ENCODE measurements at places on chromosomes 11 and 22.
A peak's percentile ranks its signal among the peaks of the same experiment; 100 is the strongest.

DNA sequence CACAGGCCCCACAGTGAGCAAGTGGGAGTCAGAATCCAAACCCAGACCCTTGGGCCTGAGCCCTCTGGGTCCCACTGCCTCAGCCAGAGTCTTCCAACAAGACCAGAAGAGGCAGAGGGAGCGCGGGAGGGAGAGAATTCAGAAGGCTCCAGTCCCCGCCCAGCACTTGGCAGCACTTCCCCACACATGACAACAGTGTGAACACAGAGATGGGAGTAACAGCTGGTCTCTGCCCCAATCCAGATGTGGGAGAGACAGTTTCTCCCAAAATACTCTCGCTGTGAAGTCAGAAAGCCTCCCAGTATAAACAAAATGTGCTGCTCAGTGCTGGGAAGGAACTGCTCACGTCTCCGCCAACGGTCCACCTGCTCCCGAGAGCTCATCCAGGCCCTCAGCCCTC lies 219.9 kb downstream of the MN1 start:
- no peak for DNase-seq

DNA sequence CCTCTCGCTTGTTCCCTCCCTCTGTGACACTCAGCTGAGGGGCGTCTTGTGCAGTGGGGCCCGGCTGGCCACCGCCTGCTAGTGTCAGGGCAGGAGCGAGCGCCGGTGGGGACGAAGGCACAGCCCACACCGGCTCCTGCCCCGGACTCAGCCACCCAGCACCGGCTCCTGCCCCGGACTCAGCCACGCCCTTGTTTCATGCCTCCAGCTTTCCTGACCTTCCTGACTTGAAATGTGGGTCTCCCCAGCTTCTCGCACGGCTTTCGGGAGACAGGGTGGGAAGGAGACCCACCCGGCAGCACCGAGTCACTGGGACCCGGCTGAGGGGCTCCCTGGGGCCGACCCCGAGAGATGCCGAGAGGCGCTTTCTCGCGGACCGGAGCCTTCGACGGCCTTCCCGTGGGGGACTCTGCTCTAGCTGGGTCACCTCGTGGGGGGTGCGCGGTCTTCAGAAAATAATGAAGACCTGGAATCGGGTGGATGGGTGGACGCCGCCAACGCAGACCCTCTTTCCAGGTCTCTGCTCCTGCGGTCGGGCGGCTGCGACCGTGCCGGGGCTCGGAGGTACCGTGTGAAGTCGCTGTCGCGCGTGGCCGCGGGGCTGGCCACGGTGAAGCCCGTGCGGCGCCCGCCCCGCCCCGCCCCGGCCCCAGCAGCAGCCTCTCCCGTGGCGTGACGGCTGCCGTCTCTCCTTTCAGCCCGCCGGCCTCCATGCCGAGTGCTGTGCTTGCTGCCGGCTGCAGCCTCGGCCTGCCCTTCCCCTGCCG lies 10.2 kb downstream of the GLB1L2 start:
- DNase-seq = no peak

- no peak for DNase-seq
Observed at GRCh38 chr11:122727101-122727929, 71.8 kb downstream of the UBASH3B start.

DNA sequence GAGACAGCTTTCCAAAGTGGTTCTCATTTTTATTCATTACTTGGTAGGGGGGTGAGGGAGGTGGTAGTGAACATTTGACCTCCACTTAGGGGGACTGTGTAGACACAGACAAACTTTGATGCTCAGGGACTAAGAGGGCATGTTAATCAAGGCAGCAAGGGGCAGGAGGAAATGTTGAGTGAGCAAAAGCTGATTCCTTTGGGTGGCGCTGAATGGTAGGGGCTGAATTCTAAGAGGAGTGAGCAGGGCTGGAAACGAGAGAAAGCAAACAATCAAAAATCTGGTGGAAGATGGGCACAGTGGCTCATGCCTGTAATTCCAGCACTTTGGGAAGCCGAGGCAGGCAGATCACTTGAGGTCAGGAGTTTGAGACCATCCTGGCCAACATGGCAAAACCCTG lies 164.8 kb upstream of the BDNF start:
- DNase-seq = no peak

DNA sequence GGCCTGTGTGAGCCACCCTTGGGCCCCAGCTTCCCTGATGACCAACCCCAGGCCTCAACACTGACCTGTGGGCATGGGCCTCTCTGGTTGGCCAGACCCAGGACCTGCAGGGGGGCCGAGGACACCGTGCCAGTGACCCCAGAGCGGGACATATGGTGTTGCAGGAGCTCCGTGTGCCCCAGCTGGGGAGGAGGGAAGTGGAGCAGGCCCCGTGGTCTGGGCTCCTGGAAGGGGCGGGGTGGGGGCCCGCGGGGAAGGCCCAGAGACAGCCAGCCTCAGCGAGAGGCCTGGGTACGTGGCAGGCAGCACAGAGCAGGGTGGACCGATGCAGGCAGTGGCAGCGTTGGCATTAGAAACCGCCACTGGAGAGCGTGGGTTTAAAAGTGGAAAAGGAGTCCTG lies 22.2 kb downstream of the MUC6 start:
- no peak for DNase-seq

- DNase-seq = peak; percentile 23
Observed at GRCh38 chr22:45397806-45398205, 15.6 kb downstream of the SMC1B start.

- DNase-seq = no peak
Observed at GRCh38 chr11:34157163-34157562, 51.7 kb downstream of the NAT10 start.

- no peak for DNase-seq
Observed at GRCh38 chr22:19674129-19674928, 40.0 kb upstream of the SEPTIN5 start.

DNA sequence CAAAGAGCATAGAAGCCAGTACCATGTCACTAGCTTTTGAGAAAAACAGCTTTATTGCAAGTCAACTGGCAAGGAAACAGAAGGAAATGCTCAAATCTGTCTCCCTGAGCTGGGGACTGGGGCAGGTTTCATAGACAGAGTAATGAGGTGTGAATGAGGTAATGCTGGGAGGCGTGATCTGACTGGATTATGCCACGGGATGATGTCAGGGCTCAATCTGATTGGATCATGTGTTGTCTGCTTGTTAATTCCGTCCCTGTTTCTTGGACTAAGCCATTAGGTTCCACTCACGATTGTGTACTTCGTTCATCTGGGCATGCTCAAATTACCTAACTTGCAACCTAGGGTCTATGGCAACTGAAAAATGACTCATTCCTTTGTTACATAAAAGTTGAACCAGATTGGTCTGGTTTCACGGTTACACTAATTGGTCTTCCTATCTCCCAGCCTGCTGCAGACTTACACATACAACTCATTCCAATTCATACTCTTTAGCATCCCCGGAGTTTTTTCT lies 20.2 kb upstream of the OR10A5 start:
- DNase-seq = no peak

- DNase-seq = no peak
Observed at GRCh38 chr11:59247531-59248227, 35.0 kb upstream of the MPEG1 start.

- DNase-seq = no peak
Observed at GRCh38 chr11:32343325-32344008, 91.9 kb downstream of the WT1 start.

Data from erythroblast (primary cell).